ENCODE measurements at places on chromosomes 5 and 9.
A peak's percentile ranks its signal among the peaks of the same experiment; 100 is the strongest.

DNA sequence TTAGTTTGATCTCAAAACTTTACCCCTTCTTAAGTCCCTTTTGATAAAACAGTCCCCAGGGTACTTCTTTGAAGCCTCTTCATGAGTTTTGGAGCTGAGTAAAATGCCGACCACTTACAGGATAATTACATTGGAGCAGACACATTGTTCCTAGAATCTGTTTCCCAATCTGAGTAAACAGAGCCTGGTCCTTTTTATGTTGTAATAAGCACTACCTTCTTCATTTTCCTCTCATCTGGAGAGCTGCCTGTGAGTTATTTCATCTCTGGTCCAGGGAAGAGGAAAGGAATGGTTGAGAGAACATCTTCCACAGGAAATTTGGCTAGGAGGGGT is 26.3 kb upstream of the GALNT10 start:
- DNase-seq = no peak

- DNase-seq = peak; percentile 82
Measured at GRCh38 chr5:73066466-73066865, 53.9 kb upstream of the TMEM171 start.

DNA sequence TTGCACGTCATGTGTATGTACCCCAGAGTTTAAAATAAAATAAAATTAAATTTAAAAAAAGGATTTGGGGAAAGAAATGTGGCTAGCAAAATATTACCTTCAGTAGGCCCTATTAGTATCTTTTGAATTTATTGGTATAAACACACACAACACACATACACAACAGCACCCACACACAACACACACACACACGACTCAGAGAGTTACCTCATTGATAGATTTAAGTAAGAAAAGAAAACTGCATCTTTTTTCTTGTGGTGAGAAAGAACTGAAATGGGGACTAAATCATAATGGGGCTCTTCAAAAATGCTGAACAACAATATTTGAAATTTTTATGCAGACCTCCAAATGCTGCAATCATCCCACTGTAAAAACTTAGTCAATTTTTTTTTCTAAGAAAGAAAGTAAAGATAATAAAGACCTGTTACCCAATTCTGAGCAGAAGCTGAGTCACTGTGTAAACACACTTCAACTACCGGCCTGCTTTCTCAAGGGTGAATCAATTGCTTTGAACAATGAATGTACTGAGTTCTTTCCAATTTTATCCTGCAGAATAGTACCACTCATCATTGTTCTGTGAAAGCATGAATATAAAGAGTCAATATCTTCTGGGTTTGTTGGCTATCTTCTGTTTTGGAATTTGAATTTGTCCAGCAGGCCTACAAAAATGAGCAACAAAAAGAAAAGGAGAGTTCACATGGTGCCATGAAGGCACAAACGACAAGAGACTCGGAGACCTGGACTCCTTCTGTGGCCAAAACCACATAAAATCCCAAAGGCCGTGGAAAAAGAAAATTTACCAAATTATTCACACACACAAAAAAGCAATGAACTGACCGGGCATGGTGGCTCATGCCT is 57.9 kb upstream of the CCNG1 start:
- DNase-seq = peak; percentile 33

GRCh38 chr5:123671042-123671441 is 159.1 kb downstream of the CSNK1G3 start:
- DNase-seq = peak; percentile 35

GRCh38 chr5:107968998-107969397 is 298.3 kb upstream of the EFNA5 start:
- peak; percentile 46 for DNase-seq

DNA sequence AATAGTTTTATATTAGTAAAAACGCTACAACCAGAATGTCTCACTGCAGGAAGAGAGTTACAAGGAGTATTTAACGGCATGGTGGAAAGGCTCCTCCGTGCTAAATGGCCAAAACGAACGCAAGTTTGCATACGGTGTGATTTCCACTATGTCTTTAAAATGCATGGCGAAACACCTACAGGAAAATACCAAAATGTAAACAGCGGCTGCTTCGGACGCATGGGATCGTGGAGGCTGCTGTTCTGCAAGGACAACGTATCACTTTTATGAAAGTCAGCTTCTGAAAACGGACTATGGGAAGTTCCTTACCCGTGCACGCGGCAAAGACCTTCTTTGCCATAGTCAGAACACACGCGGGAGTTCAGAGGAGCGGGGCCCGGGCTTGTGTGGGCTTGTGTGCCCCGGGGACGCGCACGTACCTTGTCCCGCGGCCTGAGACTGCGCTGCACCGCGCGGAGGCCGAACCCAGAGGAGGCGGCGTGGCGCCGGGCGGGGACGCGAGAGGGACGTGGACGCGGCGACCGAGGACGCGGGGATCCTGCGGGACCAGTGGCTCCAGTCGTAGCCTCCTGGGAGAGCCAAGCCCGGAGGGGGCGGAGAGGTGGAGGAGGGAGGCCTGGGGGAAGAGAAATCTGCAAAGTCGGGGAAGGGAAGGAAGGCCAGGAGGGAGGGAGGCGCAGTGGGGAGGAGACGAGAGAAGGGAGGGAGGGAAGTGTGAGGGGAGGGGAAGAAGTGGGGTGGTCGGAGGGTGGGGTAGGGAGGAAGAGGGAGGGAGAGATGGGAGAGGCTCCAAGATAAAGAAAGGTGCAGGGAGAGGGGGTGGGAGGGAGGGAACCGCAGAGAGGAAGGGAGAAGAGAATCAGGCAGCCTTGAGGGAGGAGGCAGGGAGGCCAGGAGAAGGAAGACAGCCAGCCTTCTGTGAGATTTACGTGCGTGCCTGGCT is at the start of gene CMBL:
Gene CMBL, minus strand, starts transcription at position 697 of the 943 bp plus-strand sequence. CDS start 17,140 bp downstream, outside the sequence.
- peak; percentile 46 for DNase-seq

DNA sequence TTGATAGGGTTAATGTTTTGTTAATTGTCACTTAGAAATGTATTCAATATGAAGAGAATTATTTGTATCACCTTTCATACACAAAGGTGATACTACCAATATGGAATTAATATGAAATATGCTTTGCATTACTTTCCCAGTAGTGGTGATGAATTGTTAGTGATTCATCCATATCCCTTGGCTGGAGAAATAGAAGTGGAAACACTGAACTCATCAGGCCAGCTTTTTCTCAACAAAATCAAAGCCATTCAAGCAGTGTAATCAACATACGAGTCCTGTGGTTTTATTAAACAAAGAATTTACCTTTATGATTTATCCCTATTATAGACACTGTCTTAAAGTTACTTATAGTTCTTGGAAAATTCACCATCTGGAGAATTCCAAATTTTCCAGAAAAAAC is 264.0 kb upstream of the MEF2C start:
- DNase-seq = peak; percentile 6

DNA sequence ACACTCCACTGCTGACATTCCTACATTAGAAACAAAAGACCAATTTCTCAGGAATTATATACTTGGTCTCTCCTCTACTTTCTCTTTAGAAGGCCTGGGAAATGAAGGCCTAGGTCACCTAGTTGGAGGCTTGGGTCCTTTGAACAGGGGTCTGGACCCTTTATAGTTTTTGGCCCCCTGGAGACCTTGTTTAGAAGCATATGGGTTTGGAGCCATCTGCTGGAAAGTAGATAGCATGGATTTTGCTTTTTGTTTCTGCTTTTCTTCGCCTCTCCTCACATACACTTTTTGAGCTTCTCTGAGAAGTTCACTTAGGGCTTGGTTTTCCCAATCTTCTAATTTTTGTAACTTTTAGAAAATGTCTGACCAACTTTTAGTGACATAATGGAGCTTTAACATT is 67.1 kb upstream of the CDK20 start:
- DNase-seq = peak; percentile 22

GRCh38 chr5:19564036-19564435 is 424.0 kb downstream of the CDH18 start:
- no peak for DNase-seq

DNA sequence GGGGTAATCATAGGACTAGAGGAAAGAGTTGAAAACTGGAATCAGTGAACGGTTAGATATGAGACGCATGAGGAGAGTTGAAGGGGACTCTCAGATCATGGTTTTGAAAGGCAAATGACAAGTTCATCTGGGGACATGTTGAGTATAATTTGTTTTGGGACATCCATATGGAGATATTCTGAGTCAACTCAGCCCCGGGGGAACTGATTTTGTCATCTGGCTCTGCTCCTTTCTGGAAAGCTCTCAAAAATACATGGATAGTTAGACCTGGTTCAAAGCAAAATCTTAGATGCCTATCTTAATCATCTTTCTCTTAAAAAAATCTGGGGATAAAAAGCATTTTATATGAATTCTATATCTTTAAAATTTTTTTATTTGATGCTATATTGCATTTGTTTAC is 161.2 kb downstream of the SNX18 start:
- DNase-seq = no peak

- DNase-seq = no peak
Measured at GRCh38 chr5:80976985-80977384, 16.8 kb downstream of the RASGRF2 start.

DNA sequence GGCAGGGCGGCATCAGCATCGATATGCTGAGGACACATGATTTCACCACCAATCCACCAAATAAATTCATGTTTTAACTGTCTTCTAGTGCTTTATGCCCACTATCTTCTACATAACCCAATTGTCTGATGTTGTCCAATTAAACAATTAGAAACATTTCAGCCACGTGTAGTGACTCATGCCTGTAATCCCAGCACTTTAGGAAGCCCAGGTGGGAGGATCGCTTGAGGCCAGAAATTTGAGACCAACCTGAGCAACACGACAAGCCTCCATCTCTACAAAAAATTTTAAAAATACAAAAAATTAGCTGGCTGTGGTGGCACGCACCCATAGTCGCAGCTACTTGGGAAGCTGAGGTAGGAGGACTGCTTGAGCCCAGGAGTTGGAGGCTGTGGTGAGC is 128.1 kb downstream of the MYO10 start:
- no peak for DNase-seq

DNA sequence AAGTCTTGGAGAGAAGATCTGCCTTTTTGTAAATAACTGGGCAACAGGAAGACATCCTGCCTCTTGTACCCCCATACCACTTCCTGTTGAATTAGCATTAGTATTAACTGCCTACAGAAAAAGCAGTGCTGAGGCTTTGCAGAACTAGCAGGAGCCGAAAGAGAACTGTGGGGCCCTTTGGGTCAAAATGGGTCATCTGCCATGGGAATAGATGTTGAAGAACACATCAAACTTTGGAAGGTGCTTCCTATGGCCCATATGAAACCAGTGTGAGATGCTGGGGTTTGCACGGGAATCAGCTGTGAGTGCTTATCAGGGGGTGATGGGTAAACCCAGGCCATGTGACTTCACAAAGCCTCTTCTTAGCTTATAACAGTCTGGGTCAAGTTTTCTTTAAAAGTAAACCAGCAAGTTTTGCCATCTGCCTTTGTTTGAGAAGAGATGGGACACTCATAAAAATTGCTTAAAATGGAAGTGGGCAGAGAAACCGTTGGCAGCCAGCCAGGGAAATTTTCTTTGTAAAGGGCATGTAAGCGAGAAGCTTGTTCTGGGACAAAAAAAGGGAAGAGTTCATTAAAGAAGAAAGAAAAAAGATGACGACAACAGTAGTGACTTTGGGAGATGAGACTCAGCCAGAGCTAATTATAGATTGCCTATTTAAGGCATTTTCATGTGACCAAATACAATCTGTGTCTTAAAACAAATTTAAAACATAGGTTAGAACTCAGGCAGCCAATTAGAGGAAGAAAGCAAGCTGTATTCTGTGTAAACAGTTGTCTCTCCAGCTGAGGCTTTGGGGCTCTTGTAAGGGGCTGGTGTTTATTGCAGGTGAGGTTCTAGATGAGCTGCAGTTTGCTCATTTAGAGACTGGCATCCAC is 4.4 kb downstream of the SLC25A25 start:
- DNase-seq = peak; percentile 76

DNA sequence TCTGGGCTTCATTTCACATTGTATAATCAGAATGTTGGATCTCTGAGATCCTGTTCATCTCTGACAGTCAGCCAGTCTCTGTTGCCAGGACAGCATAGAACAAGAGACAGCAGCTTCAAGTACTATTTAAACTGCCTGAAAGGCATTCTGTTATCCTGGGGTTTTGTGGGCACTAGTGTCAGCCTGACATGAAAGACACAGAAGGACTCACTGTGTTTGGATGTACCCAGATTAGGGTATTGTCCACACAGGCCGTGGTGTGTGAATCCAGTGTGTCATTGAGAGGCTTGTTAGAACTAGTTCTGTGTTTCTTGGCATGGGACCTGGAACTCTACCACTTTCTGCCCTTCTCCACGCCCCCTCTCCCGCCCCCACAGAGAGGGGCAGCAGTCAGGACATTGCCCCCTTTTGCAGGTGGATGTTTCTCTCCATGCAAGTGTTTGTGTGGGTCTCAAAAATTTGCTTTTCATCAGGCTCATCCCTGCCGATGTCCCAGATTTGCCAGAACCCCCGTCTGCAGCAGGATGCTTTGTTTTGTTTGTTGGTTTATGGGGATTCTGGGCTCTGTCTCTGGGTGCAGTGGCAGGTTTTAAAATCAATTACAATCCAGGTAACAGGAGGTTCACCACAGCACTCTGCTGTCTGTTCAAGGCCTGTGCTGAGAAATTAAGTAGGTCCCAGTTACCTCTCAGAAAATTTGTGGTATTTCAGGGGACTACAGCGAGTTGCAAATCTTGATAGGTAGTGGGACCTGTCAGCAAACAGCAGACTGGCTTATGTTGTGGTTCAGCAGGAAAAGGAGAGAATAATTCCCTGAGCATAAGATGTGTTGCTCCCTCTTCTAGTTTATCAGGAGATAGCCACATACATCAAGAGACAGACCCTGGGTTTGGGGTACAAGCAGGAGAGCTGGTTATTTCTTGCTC is 144.6 kb downstream of the DOCK2 start:
- no peak for DNase-seq

DNA sequence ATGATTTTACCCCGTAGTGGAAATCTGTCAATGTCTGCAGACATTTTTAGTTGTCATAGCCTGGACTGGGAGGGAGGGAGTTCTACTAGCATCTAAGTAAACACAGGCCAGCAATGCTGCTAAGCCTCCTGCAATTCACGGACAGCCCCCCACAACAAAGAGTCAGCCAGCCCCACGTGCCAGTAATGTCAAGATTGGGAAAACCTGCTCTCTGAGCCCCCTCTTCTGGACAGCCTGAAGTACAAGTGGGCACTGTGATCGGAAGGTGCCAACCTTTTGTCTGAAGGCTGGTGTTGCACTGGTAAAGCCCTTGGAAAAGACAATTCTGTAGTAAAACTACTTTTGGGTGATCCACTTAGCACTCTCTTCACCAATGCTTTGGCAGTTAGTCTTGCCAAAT is 154.5 kb downstream of the TARS1 start:
- DNase-seq = no peak

DNA sequence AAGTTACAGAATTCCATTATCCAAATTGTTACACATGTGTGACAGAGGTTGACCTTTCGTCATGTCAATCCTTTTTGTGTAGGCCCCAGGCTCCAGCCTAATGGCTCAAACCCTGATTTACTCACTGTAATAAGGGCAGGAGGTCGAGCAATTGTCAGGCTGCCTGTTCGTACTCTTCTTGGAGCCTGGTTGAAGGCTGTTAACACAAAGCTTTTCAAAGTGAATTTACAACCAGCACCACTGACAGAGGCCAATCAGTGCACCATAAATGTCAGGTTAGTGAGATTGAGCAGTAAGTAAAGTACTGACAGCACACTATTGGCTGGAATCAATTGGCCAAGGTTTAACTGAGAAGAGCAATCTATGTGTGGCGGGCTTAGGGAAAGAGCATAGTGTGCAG is 16.8 kb downstream of the PRDM6 start:
- DNase-seq = no peak
